ENCODE measurements at places on chromosomes 6 and 20. TPM values are rescaled to one million over a fixed set of nuclear protein-coding genes. Genes with fewer than 3 reads are reported as not detected.

Gene AFG1L
- 8.0 TPM for total RNA-seq

Gene DOK5
- total RNA-seq, result 15.5 TPM

Gene SPDEF
- total RNA-seq, result 16.7 TPM

DNA sequence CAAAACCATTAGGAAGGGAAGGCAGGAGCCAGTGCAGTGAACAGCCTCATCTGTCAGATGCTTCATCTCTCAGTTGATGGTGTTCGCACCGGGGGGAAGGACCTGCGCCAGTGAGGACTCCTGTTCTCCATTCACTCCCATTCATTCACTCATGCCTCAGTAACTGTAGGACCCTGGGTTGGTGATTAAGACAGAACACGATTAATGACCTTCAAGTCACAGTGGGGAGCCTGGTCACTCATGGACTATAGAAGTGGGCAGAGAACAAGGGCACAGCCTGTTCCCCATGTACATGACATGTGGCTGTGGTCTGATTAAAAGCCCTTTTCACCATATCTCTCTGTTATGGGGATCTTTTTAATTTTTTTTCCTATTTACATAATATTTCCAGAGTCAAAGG, 113.3 kb downstream of the RPS12 start:
- DNase-seq, result no peak

Gene RBM24
- total RNA-seq, result 4.2 TPM

- DNase-seq, result peak; percentile 39
These were observed 21.6 kb downstream of the POFUT1 start for GRCh38 chr20:32229251-32229747.

Gene ANGPT4
- 0.20 TPM for total RNA-seq

DNA sequence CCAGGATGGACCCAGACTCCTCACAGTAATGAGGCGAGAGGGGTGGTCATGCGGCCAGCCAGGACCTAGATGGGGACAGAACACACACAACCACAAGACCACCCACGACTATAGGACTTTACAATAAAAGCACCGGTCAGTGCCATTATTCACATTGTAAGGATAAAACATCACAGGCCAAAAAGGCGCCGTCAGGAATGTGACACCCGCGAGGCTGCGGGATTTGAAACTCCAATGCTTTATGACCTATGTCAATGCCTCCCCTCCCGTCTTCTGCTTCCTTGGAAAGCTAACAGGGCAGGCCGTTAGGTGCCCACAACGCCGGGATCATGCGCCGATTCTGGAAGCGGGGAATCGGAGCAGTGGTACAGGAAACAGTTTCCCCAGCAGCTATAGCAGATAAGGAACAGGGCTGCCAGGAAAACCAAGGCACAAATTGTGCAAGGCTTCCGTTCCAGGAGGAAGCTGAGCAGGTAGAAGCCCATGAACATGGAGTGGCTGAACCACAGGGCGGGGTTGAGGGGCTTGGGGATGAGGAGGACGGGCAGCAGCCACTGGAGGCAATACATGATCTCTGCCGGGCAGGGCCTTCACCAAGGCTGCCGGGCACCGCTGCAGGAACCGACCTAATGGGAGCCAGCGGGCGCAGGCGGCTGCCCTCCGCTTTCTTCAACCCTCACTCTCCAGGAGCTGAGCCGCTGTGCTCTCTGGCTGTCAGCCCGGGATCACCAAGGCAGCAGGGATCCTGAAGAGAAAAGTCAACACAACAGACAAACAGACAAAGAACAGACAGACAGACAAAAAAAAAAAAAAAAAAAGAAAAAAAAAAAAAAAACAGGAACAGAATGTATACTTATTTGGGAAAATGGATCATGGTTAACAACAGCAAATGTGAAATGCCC, 2.2 kb upstream of the NNAT start:
- peak; percentile 47 for DNase-seq

Gene TUBB
- 277 TPM for total RNA-seq

DNA sequence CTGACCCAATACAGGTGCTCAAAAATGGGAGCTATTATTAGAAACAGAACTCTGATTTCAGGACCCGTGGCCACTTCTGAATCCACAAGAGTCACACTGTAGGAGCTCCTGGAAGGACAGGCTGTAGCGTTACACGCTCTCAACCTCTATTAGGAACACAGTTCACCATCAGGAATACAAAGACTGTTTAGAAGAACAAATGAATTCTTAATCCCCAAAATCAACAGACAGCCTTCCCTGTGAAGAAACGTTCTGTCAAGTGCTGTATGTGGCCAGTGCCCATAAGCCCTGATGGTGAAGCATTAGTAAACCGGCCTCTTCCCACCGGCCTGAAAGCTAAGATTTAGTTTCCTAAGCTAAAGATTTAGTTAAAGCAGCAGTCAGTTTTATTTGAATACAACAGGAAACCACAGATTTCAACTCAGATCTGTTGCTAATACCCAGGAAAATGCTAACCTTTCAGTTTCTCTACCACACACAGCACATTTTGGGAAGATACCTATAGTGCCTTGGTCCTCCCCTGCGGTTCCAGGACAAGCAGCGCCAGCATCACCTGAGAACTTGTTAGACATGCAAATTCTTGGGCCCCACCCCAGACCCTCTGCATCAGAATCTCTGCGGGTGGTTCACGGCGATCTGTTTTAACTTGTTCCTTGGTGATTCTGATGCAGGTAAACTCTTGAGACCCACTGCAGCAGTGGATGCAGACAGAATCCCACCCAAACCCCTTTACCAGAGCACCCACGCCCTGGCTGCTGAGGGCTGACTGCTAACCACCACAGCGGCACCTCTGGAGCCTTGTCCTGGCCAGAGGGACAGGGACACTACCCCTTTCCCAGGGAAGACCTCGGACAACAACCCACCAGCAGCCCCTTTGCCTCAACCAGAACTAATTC, 33.4 kb downstream of the MTRES1 start:
- DNase-seq, result no peak

DNA sequence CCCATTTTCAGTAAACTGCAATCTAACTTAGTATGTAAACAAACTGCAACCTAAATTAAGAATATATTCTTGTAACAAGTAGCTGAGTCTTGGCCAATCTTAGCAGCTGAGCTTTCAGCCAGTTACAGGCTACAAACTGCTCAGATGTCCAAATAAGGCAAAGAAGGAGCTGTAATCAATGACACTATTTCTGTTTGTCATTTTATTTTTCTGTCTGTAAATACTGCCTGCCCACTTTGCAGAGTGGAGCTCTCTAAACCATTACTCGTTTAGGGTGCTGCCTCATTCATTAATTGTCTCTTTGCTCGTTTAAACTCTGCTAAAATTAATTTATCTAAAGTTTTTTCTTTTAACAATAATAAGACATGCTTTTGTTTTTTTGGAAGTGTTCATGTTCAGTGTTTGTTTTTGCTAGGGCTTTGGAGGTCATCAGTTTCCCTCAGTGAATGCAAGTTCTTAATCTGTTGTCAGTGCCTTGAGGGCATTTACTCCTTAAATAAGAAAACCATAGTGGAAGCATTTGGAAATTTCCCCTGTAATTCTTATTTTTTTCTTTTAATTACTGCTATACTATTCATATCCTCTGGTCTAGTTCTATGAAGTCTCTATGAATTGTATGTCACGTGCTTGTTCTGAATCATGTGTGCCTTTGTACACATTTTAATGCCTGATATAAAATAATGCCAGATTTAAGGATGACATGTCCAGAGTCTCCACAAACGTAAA, 3.6 kb upstream of the PRL start:
- no peak for DNase-seq

- DNase-seq, result no peak
These were observed 166.4 kb upstream of the CITED2 start for GRCh38 chr6:139540894-139541293.

Gene DHX35
- 10.3 TPM for total RNA-seq

DNA sequence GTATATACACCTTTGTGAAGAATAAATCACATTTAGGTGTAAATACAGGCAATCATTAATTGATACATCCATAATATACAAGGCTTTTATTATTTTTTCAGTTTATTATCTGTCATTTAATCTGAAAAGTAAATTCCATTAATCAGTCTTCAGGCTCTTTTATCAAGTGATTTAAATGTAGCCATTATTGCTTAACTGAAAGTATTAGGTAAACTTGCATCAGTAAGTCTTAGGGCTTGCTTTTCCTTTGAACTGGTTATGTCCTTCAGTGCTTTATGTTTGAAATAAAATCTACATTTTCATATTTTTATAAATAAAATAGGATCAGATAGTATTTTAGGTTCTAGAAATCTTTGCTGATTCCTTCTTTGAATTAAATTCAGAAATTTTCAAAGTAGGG, 4.1 kb downstream of the TPBG start:
- no peak for DNase-seq

- DNase-seq, result no peak
These were observed 6.0 kb downstream of the CEP85L start for GRCh38 chr6:118645395-118645794.
